Dorsolateral prefrontal cortex (tissue), 122 donors: ENCODE measurements at places on chromosomes 4 and X. TPM values are rescaled to one million over a fixed set of nuclear protein-coding genes. Genes with fewer than 3 reads are reported as not detected.

DNA sequence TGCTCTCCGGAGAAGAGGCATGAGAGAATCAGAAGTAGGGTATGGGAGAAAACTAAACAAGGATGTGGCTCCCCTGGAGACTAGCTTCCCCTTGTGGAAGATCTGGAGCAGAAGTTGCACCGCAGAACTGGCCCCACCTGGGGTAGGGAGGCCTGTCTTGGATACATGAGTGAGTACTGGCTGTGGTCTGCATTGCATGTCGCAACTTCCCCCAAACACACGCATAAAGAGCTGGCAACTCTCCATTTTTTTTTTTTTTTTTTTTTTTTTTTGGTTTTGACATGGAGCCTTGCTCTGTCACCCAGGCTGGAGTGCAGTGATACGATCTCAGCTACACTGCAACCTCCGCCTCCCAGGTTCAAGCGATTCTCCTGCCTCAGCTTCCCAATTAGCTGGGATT lies 119.9 kb downstream of the EGF start:
- DNase-seq = no peak

- no peak for DNase-seq
Measured at GRCh38 chr4:111512081-111512783, 633.0 kb upstream of the FAM241A start.

DNA sequence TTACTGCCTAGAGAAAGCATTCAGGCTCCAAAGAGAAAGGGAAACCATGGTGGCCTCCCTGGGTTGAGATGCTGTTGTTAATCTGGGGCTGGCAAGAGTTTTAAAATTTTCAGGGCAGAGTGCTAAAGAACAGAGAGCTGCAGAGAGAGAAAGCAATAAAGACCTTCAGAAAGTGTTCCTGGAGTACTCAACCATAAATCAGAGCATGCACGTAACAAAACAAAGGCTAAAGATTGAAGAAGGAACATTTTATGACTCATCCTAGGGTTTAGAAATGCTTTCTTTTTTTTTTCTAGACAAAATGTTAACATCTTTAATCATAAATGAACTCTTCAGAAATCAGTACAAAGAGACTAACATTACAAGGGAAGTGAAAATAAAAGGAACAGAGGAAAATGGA lies 562.3 kb upstream of the NDST4 start:
- no peak for DNase-seq

- no peak for DNase-seq
Measured at GRCh38 chr4:101993842-101994775, 203.6 kb downstream of the BANK1 start.

DNA sequence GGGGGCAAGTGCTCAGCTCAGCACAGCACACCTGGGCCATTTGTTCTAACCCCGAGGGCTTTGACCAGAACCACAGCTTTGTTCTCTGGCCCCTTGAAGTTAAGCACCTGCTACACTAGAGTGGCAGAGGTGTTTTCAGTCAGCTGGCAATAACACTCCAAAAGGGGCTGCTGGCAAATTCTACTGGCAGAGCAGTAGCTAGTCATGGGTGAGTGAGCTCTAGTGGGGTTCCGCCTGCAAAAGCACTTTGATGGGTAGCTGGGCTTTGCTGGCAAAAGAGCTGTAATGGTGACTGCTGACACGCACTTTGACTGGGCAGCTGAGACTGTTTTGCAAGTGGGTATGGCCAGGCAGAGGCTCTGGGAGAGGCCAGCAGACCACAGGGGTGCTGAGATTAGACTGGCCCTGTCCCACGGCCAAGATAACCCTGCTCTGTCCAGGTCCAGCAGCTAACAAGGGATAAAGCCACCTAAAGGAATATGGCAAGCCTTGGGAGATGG lies 65.2 kb upstream of the TENT5D start:
- DNase-seq = no peak

GRCh38 chrX:27680726-27681125 lies 90.6 kb downstream of the DCAF8L2 start:
- DNase-seq = no peak

DNA sequence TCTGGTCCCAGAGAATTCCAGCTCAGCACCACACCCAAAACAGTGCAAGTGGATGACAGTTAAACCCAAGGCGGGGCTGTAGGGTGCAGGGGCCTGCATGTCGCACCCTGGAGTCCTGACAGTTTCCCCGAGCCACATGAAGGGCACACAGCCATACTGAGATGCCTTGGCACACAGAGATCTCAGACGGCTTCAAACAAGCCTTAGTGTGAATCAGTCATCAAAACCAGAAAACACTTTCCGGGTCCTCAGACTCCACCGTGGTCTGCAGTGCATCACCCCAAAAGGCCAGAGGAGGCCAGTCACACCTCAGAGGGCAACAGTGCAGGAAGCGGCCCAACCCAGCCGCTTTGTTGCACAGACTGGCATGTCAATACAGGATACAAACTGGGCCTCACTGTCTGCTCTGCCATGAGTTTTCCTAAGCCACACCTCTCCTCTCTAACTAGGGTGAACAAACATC lies 64.6 kb upstream of the ENPP6 start:
- no peak for DNase-seq

Gene DIPK2B
- 12.5 TPM for total RNA-seq

Gene TAF9B
- 28.9 TPM for total RNA-seq

Gene FMR1NB
- total RNA-seq = not detected

Gene CXCL11
- total RNA-seq = not detected
